Activated CD4-positive, alpha-beta T cell treated with anti-CD3 and anti-CD28 coated beads, Interleukin-2, amount 10 ng/mL, durations not matched to agents 24 days and 14 days (primary cell): ENCODE measurements at places on chromosomes 12 and 14. TPM values are rescaled to one million over a fixed set of nuclear protein-coding genes. Genes with fewer than 3 reads are reported as not detected.

Gene NT5DC3
- 12.3 and 14.9 TPM in 2 replicates for total RNA-seq

Gene ANO2
- total RNA-seq: not detected in 2 replicates

Gene CISTR
- not detected in 2 replicates for total RNA-seq

Gene TBX5
- not detected in 2 replicates for total RNA-seq

Gene GSC
- total RNA-seq: not detected in 2 replicates
